ENCODE measurements at places on chromosomes 2 and 18. TPM values are rescaled to one million over a fixed set of nuclear protein-coding genes. Genes with fewer than 3 reads are reported as not detected.
A peak's percentile ranks its signal among the peaks of the same experiment; 100 is the strongest.

GRCh38 chr18:68017385-68017784, 500.9 kb upstream of the DSEL start:
- no peak overlapping the region for H3K27ac ChIP-seq
- no peaks in the 10 kb centered on the region for H3K36me3 ChIP-seq
- peaks cover 6% of the 10 kb centered on the region for H3K4me1 ChIP-seq
- H3K27me3 ChIP-seq: no peaks in the 10 kb centered on the region
- no peak overlapping the region for H3K4me3 ChIP-seq

DNA sequence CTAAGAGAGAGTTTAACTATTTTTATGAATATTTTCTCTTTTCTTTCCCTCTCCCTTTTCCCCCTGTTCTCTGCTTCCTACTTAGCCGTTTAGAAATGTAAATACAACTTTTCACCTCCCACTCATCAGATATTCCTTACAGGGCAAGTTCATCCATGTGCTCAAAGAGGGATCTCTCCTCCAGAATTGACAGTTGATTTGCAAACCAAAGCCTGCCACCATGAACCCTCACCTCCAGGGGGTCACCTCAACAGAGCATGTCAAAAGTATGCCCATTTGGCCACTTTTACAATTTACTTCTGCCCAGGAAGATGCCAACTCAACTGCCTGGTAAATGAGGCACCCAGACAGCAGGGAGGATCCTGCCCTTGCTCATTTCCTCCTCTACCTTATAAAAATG, 149.2 kb upstream of the GYPC start:
- no peaks in the 10 kb centered on the region for H3K36me3 ChIP-seq
- 0 out of 2 replicates have a peak, but pooled peaks cover 4% of the 10 kb centered on the region for H3K4me1 ChIP-seq
- DNase-seq: peak; percentile 3

DNA sequence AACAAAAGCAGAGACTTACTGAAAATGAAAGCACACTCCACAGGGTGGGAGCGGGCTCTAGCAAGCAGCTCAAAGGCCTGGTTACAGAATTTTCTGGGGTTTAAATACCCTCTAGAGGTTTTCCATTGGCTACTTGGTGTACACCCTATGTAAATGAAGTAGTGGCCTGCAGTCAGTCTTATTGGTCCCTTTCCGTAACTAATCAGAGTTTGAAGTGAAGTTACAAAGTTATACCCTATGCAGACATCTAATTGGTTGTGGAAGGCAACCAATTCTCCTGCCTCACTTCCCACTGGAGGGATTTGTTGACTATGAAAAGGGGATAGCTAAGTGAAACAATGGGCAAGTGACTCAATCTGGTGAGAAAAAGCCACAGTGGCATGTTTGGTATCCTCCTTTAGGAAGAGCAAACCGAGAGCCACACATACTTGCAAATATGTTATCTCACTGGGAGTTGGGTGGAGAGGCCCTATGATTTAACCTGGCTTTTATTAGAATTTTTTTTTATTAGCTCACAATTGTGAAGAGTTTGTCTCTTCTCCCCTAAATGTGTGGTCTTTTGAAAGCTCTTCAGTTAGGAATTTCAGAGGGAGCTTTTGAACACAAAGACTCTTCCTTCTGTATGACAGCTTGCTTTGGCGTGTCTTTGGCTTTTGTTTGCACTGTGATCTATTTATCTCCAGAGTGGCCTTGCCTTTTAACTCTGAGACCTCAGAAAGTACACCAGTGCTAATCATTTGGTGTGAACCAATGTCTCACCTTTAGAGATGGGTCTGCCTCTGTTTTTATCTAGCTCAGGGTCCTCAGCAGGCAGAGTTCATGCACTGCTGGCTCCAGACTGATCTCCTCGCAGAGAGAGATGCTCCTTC, 69.6 kb downstream of the MAP4K4 start:
- no peaks in the 10 kb centered on the region for H3K27me3 ChIP-seq
- H3K4me3 ChIP-seq: no peak overlapping the region
- H3K36me3 ChIP-seq: no peaks in the 10 kb centered on the region

DNA sequence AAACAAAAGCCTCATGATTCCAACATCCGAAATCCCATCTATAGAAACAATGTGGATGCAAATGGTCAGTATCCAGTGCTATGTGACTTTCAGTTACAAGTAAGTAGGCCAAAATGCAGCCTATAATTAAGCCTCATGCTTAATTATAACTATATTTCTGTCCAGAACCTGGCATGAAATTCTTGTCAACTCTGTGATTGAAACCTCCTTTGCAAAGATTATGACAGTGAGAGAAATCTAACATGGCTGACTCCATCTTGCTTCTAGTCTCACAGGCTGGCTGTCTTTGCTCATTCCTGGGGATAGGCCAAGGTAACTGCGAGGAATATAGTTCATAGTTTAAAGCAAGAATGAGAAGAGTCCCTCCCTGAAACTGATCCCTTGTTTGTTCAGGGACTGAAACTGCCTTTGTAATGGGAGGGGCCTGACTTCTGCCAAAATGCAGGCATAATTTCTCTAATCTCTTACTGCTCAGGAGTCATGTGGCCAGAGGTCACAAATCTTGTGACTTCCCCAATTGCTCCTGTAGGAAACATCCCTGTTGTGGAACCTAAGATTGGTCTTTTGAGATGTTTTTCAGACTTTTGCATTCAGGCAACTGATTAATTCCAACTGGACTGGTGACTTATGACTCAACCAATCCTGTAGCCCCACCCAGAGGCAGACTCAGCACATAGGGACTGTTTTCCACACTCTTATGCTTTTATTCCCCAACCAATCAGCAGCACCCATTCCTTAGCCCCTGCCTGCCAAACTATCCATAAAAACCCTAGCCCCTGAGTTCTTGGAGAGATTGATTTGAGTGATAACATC, 84.5 kb upstream of the TLK1 start:
- H3K4me3 ChIP-seq: no peak overlapping the region
- no peaks in the 10 kb centered on the region for H3K27me3 ChIP-seq
- DNase-seq: peak; percentile 18
- H3K36me3 ChIP-seq: peaks cover 8% of the 10 kb centered on the region

DNA sequence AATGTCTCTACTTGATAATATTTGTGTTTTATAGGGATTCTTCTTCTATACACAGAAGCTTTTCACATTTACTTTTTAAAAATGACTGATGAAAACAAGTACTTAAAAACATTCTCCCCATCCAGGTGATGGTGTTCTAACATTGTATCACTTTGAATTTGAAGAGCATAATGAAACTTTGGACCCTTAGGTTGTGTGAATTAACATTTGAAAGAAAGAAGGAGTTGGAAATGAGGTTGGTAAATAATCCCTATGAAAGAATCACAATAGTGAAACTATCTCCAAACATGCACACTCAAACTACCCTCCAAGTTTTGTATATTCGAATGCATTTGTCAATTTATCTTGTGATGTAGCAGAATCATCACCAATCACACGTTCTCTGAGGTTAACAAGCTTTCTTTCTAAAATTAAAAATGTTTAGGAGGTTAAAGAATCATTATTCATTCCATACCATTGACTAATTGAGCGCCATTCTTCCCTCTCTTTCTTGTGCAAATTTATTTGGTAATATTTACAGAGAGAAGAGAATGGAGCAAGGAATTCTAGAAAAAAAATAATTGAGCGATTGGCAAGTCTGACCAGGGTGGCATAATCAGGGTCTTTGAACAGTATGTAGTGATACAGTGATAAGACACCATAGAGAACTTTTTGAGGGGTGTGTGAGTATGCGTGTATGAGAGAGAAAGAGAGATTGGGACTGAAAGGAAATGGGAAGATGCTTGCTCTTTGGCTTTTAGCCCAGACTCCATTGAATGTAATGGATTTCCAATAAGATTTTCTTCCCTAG, 260.0 kb upstream of the NRXN1 start:
- H3K27ac ChIP-seq: peak overlapping the region; percentile 0
- H3K4me1 ChIP-seq: peaks cover 23% of the 10 kb centered on the region
- H3K36me3 ChIP-seq: no peaks in the 10 kb centered on the region
- H3K27me3 ChIP-seq: no peaks in the 10 kb centered on the region
- H3K4me3 ChIP-seq: peak overlapping the region; percentile 3
- peak; percentile 40 for DNase-seq

- DNase-seq: no peak
- H3K36me3 ChIP-seq: no peaks in the 10 kb centered on the region
- no peaks in the 10 kb centered on the region for H3K27me3 ChIP-seq
- peak overlapping the region; percentile 78 for H3K27ac ChIP-seq
Measured at GRCh38 chr2:187264612-187265011, 183.4 kb downstream of the CALCRL start.

GRCh38 chr2:20617081-20617575, 33.8 kb downstream of the HS1BP3 start:
- no peak overlapping the region for H3K4me3 ChIP-seq
- H3K27me3 ChIP-seq: no peaks in the 10 kb centered on the region
- 0 out of 2 replicates have a peak, but pooled peaks cover 8% of the 10 kb centered on the region for H3K4me1 ChIP-seq
- no peaks in the 10 kb centered on the region for H3K36me3 ChIP-seq
- DNase-seq: peak; percentile 51
- no peak overlapping the region for H3K27ac ChIP-seq

The CTAGE1 gene
- not detected for total RNA-seq

The SNRPD1 gene
- 35.7 TPM for total RNA-seq

The EPC2 gene
- 28.2 TPM for total RNA-seq

The TUBA3E gene
- total RNA-seq: 0.66 TPM

The PRSS56 gene
- not detected for total RNA-seq

Measured in GM23338 (cell line).